ENCODE measurements at places on chromosomes 1 and 21.

- DNase-seq, result no peak
Observed at GRCh38 chr1:28256197-28256827, 3.0 kb upstream of the SESN2 start.

- no peak for DNase-seq
Observed at GRCh38 chr1:21625390-21626190, 43.6 kb downstream of the RAP1GAP start.

- no peak for DNase-seq
Observed at GRCh38 chr21:25556091-25556490, 51.2 kb downstream of the MRPL39 start.

GRCh38 chr1:23416964-23417363, 7.6 kb downstream of the TCEA3 start:
- no peak for DNase-seq

GRCh38 chr1:245997471-245998258, 509.4 kb downstream of the SMYD3 start:
- no peak for DNase-seq

- DNase-seq, result no peak
Observed at GRCh38 chr21:23496729-23497128, 2110.6 kb downstream of the MRPL39 start.

DNA sequence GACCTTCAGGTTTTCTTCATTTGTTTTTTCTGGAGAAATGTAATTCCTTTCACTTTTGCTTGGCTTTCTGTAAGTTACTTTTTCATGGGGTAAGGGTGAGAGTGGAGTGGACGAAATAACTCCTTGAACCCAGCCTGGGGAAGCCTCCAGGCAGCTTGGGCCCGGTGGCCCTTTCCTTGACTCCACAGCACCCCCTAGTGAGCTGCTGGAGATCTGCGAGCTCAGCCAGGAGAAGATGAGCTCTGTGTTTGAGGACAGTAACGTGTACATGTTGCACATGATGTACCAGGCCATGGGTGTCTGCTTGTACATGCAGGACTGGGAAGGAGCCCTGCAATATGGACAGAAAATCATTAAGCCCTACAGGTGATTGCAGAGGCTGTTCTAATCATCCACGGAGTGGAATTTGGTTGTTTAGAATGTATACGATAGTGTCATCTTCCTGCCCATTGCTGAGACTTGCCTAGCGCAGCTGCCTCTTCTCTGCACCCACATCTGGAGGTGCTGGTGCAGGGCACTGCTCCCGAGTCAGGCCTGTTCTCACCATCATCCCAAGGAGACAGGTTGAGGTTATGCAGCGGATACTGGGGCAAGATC, 51.0 kb downstream of the SMYD2 start:
- DNase-seq, result peak; percentile 48

DNA sequence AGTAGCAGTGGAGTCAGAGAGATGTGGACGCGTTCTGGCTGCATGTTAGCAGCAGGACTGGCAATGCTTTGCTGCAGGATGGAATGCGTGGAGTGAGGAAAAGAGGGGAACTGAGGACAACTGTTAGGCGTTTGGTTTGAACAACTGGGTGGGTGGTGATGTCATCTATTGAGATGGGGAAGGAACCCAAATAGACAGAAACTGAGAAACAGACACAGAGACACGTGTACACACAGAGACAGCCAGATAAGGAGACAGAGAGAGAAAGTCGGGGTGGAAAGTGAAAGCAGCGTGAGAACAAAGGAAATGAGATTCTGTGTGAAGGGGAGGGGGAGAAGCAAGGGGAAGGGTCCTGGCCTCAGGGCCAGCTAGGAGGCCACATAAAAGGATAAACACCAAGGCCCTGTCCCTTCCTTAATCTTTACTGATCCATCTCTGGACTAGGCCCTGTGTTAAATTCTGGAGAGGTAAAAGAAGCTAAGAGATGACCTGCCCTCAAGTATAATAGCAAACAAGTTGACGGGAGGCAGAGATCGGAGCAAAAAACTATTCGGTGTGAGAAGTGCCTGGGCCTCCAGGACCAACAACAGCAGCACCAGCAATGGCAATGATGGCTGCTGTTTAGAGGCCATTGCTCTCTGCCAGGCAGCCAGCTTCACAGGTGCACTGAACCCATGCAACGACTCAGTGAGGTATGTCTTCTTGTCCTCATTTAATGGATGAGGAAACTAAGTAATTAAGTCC, 31.6 kb downstream of the VWA5B1 start:
- peak; percentile 52 for DNase-seq

- no peak for DNase-seq
Observed at GRCh38 chr1:240831922-240832321, 220.0 kb upstream of the GREM2 start.

DNA sequence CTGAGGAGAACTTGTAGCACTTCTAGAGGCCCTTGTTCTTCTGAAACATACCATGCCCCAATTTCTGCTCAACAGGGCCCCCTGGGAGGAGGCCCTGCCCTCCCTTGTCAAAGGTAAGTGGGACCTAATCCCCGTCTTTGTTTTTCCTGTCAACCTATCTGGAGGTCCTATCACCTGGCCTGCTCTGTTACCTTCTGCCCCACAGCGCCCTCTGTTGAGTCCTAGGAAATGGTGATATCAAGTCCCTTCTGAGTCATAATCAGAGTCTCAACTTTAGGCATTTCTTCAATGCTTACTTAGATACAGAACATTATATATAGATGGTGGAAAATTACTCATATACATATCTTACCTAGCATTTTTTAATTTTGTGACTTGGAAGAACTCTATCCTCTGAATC, 28.2 kb upstream of the FCRL4 start:
- DNase-seq, result peak; percentile 5

DNA sequence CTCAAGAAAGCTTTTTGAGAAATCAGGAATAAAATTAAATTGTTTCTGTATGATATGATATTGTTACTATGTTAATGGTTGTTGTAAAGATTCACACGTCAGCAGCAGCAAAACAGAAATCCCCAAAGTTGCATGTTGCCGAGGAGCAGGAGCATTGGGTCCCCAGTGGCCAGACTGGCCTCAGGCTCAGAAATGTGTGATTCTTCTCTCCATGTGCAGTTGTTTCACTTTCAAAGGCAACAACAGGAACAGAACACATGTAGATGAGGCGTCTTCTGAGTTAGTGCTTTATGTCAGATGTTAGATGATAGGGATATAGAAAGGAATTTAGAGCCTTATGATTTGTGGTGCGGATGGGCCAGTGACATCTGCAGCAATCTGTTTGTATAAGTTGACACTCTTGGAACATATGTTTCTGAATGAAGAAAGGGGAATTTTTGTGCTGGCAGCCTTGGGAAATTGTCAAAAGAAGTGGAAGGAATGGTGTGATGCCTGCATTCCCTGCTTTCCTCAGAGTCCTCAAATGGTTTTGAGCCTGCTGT, 2.1 kb upstream of the TTLL7 start:
- DNase-seq, result no peak

DNA sequence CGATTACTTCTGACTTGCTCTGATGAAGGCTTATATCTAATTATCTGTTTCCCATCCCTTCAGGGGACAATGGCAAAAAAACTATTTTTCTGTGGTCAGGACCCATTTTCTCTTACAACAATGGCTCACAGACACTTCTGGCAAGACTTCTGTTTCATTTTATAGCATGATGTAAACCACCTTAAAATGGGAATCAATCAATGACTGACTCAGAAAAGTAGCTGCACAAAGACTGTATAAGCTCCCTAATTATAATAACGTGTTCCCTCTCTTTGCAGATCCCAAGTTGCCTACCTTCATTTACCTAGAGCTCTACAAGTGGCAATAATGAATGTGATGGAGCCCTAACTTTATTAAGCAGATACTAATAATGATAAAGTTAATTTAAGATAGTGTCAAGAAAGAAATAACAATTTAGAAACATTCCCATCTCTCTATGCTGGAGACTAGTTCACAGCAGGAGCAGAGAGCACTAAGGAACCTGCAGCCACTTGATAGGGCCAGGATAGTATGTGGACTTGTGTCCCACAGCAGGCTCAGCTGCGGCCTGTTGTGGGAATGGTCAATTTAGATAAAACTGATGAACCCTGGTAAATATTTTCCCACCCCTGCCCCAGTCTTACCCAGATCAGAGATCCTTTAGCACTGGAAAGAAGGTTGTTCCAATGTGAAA, 538 bp downstream of the GBP2 start:
- DNase-seq, result no peak

GRCh38 chr1:183029591-183030000, 6.4 kb downstream of the LAMC1 start:
- no peak for DNase-seq

DNA sequence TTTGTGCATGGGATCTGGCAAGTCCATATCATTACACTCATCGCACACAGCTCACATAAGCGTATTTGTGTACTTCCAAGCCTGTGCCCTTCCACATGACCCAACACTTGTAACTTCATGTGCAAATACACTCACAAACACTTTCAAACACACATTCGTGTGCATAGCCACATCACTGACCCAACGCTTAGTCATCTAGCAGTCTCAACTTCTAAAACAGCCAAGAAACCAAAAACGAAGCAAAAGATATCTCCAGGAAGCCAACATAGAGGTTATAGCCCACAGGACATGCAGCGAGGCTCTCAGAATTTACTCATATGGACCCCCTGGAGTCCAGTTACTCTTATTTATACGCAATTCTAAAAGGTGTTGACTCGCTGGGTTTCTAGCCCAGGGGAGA, 10.9 kb upstream of the GOLT1A start:
- DNase-seq, result no peak

DNA sequence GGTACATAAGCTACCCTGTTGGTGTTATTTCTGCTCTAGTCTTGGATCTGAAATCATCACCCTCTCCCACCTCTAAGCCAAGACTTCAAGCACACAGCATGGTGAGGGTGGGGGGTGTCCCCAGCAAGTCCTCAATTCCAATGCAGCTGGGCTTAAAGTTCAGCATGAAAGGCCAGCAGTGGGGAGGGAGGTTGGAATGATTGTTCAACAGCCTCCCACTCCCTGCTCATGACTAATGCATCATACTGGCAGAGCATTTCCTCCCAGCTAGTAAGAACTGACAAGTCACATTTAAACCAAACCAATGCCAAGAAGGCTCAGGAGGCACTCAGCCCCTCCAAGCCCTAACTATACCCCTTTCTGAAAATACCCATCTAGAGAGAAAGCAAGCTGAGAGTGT, 50.1 kb downstream of the TIAM1 start:
- DNase-seq, result no peak

- DNase-seq, result no peak
Observed at GRCh38 chr21:45018131-45019075, 56.0 kb upstream of the ADARB1 start.

GRCh38 chr1:109892561-109893368, 17.9 kb upstream of the CSF1 start:
- DNase-seq, result no peak

- no peak for DNase-seq
Observed at GRCh38 chr1:79749607-79750006, 743.1 kb upstream of the ADGRL4 start.

GRCh38 chr1:50332941-50333594, 90.2 kb downstream of the DMRTA2 start:
- peak; percentile 75 for DNase-seq

DNA sequence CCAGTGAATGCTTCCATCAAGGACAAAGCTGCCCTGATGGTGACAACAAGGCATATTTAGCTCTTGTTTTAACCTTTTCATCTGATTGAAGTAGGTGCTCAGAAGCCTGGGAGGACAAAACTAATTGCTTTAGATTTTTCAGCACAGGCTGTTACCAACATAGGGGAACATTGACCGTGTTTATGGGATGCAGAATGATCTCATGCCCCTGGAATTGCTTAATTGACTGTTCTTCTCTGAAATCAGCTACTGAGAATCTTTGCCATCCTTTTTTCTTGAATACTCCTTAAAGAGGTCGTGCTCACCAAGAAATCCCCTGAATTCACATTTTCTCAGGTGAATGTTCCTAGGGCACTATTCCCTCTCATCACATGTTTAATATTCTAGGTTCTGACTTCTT, 95.9 kb upstream of the CCDC190 start:
- DNase-seq, result no peak

DNA sequence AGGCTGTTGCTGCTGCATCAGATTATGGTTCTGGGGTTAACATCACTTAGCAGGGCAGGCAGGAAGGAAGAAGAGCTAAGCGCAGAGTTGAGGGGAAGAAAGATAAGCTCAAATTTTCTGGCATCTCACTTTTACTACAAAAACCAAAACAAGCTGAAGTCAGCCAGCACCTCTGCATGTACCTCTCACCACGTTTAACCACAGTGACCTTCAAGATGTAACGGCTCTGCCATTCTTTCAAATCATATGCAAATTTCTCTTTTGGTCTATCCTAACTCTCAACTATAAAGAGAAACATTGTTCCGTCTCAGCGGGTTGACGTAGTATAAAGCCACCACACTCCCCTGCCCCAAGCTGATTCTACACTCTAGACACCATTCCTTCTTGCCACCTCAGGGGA, 154.4 kb downstream of the OMA1 start:
- no peak for DNase-seq

GRCh38 chr1:223727541-223727940, 15.2 kb downstream of the CAPN2 start:
- DNase-seq, result no peak

- no peak for DNase-seq
Observed at GRCh38 chr1:113459279-113459678, 69.0 kb downstream of the MAGI3 start.

DNA sequence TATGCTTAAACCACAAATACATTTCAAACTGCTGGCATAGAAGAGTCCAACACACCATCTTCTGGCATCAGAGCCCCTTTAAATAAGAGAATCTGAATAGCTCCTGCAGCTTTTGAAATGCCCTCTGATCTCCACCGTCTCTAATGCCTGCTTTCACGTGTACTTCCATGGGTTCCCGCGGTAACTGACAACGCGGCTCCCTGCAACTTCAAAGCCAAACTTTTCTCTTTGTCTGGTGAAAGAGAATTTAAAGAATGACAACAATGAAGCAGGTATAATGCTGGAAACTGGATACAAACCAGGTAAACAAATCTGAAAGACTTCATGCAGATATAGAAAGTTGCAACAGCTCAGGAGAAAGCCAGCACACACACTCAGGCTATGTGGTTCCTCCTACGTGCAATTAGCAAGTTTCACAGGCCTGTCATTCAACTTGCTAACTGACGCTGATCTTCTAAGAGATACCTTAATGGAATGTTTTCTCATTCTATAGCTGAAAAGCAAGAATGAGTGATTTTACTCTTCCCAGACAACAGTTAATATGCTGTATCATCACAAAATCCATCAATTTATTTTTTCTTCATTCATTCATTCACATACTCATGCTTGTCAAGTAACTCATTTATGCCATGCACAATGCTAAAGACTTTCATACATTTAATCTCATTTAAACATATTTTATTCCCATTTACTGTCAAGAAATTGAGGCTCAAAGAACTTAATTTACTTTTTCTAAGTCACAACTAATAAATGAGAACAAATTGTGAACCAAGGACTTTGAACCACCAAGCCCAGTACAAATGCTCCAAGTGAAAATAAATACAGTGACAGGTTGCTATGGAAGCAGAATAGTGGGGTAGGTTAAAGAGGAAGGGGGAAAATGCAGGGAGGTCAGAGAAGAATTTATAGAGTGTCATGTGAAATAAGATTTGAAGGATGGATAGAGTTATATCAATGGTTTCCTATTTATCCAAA, 202.7 kb upstream of the SNX7 start:
- no peak for DNase-seq

GRCh38 chr21:18153063-18153462, 91.6 kb upstream of the CHODL start:
- no peak for DNase-seq

GRCh38 chr1:206012086-206012859, 9.1 kb upstream of the RAB7B start:
- DNase-seq, result no peak
